ENCODE measurements at places on chromosomes 2 and 18.
A peak's percentile ranks its signal among the peaks of the same experiment; 100 is the strongest.

DNA sequence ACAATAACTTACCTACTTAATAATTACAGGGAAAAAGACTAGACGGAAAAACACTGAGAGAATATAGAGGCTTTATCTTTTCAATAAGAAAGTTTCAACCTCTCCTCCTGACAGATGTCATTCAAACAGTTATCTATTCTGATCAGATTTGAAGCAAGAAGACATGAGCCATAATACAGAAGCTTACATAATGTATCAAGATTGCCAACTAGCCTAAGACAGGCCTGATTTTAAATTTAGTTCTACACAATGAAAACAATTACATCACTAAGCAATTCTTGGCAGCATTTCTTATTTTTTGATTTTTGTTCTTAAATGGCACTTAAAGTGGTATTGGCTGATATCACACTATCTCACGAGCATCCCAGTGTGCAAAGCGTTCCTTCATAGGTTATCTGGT is 41.6 kb downstream of the GPR155 start:
- no peak for DNase-seq

- DNase-seq, result no peak
Measured at GRCh38 chr2:193463011-193463410, 1268.3 kb upstream of the TMEFF2 start.

DNA sequence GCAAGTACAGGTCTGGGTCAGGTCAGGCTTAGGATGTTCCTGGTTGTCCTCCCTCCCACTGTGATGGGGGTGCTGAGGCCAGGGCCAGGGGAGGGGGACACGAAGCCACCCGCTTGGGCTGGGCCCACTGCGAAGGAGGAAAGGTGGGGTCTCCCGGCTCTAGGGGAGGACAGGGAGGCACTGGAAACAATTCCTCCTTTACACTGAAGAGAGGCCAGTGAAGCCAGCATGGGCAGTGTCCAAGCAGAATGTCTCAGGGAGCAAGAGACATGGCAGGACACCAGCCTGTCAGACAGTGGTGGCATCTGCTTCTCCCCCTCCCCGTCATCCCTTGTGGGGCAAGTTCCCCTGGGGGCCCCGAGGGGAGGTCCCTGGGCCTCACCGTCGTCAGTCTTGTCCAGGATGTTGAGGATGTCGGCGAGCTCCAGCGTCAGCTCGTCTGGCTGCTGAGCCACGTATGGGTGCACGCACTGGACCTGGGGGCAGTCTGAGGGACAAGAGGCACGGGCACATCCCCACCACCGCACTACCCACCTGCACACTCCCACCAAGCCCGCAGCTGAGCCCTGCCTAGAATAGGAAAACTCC is 10.8 kb downstream of the SNORC start:
- DNase-seq, result no peak

DNA sequence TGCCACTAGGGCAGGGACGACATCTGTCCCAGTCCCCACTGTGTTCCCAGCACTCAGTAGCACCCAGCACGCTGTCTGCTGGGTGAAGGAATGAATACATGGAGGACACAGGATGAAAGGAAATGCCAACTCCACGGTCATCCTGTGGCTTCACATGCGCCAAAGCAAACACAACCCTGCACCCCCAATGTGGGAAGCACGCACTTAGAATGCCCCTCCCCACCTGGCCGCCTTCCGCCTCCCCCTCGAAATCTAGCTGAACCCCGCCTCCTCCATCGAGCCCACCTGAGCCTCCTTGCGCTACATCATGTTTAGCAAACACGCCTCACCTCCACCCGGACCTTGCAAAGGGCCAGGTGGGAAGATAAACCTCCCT is 33.9 kb downstream of the ADCY3 start:
- peak; percentile 23 for DNase-seq

DNA sequence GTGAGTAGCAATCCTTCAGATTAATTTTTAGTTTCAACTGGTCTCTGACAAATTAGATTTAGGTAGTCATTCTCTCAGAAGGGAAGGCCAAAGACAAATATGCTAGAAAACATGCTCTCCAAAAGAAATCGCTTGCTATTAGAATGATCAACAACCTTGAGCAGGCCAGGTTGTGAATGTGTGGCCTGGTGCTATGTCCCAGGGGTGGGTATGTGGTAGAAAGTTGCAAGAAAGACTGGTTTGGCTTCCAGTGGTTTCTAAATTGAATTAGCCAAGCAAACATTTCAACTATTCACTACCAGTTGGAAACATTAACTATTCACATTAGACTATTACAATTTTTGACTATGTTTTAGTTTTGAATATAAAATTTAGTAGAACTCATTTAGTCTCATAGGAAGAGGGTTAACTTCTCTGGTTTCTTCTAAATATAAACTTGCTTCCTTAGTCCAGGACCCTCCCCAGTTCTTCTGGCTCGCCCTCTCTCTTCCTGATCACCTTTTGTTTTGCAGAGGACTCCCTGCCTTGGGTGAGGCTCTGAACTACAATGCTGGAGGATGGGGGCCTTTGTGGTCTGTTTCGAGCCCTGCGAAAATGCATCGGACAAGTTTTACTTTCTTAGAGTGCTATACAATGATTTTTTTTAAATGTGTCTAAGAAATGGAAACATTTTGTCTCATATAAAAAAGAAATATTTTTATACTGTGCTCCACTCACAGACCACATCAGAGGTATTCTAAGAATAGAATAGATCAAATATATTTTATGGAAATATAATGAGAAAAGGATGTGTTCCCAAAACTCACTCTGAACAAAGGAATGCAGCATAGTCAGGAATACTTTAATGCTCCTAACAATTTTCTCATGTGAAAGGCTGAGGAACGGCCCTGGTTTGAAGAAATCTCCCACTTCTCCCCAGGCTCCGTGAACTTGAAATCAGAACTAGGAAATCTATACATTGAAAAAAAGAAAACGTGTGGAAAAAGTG is 375.0 kb upstream of the ZEB2 start:
- no peak for DNase-seq

GRCh38 chr18:3649633-3650426 is 199.9 kb downstream of the TGIF1 start:
- DNase-seq, result no peak

- DNase-seq, result no peak
Measured at GRCh38 chr2:124323321-124323720, 298.2 kb downstream of the CNTNAP5 start.

DNA sequence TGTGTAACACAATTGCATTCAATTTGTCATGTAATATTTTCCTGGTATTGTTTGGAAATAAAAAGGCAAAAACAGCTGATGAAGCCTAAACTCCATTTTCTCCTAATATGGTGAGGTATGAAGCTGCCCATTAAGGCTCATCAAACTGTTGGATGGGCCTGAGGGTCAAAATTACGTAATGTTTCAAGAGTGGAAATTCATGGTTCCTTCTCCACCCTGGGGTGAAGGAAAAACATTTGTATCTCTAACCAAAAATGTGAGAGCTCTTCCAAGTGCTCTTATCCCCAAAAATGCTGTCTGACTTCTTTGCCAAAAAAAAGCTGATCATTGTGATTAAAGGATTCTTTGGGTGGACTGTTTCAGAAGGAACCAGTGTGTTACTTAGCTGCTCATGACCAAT is 91.8 kb downstream of the ARHGAP28 start:
- no peak for DNase-seq

GRCh38 chr2:170298115-170298514 is 120.2 kb downstream of the MYO3B start:
- no peak for DNase-seq

All from NCI-H510A (cell line).